ENCODE measurements at places on chromosomes 2 and 18.

- no peak for DNase-seq
These were observed 138.7 kb upstream of the L3MBTL4 start for GRCh38 chr18:6553234-6553900.

- no peak for DNase-seq
These were observed 47.2 kb downstream of the VAPA start for GRCh38 chr18:9961041-9961440.

GRCh38 chr2:45729753-45730512 lies 78.5 kb downstream of the PRKCE start:
- DNase-seq = no peak

DNA sequence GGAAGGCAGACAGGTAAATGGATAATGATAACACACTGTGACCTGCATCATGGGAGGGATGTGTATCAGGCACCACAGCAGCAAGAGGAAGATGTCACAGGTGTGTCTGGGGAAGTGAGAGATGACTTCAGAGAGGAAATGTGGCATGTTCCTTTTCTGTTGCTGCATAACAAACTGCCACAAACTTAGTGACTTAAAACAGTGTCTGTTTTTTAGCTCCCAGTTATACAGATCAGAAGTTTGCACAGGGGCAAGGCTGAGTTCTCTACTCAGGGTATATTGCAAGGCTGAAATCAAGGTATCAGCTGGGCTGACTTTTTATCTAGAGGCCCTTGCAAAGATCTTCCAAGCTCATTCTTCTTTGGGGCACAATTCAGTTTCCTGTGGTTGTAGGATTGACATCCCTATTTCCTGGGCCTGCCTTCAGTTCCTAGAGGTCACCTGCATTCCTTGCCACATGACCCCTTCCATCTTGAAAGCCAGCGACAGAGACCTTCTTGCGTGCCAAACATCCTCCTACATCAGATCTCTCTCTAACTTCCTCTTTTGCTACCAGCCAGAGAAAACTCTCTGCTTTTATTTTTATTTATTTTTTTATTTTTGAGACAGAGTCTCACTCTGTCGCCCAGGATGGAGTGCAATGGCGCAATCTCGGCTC lies 2.1 kb upstream of the MAP3K2 start:
- no peak for DNase-seq

DNA sequence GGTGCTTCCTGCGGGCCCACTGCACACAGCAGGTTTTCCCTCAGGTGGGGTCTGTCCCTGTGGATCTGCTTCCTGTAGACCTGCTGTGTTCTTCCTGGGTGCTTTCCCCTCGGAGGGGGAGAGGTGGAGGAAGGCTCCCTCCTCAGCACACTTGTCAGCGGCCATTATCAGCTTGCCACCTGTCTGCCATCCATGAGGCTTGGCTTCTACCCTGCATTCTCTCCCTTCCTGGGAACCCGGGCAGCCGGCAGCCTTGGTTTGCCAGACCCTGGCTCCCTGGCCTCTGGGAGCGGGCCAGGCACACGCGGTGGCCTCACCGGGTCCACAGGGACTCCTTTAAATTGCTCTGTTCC lies 58.5 kb downstream of the INPP5D start:
- no peak for DNase-seq

- DNase-seq = no peak
These were observed 242.6 kb upstream of the KCNJ3 start for GRCh38 chr2:154455866-154456265.

DNA sequence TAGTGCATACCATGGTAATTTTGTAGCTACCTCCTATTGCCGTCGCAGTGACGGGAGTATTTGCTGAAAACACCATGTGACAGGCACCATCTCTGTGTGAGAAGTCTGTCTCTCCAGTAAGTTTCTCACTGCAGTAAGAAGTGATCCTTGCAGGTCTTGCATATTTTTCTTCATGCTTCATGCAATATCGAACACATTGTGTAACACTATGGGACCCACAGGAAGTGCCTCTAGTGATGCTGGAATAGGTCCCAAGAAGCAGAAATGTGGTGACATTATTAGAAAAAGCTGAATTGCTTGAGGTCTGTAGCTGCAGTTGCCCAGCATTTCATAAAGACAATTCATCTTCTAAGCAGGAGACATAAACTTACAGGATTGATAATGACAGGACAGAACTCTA lies 167.6 kb downstream of the DCDC2C start:
- no peak for DNase-seq

GRCh38 chr2:140975237-140975636 lies 1155.6 kb downstream of the LRP1B start:
- DNase-seq = no peak

DNA sequence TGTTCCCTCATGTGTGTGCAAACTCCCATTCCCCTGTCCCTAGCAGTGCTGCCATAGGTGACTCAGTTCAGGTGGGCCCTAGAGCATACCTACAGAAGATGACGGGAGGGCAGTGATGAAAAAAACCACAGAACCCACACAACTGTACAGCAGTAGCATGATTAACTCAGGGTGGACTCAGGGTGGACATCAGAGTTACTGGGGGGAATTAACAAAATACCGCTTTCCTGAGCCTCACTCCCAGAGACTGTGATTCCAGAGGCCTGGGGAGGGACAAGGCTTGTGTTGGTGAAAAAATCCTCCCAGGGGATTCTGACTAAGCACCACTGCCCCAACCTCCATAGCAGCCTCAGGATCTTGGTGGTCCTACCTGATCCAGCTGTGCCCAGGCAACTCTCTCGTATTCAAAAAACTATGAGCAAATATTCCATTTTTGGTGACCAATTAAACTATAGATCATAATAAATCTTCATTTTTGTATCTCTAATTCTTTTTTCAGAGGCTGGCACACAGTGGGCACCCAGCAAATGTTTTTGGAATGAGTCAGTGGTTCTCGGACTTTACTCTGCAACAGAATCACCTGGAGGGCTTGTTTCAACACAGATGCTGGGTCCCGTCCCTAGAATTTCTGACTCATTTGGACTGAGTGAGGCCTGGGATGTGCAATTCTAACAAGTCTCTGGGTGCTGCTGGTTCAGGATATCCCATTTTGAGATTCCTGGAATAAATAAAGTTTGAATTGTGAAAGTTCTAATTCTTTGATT lies 84.1 kb upstream of the NABP1 start:
- DNase-seq = no peak

- no peak for DNase-seq
These were observed 234.0 kb upstream of the MGAT5 start for GRCh38 chr2:134019871-134020270.
